ENCODE measurements at places on chromosomes 6 and 20.

DNA sequence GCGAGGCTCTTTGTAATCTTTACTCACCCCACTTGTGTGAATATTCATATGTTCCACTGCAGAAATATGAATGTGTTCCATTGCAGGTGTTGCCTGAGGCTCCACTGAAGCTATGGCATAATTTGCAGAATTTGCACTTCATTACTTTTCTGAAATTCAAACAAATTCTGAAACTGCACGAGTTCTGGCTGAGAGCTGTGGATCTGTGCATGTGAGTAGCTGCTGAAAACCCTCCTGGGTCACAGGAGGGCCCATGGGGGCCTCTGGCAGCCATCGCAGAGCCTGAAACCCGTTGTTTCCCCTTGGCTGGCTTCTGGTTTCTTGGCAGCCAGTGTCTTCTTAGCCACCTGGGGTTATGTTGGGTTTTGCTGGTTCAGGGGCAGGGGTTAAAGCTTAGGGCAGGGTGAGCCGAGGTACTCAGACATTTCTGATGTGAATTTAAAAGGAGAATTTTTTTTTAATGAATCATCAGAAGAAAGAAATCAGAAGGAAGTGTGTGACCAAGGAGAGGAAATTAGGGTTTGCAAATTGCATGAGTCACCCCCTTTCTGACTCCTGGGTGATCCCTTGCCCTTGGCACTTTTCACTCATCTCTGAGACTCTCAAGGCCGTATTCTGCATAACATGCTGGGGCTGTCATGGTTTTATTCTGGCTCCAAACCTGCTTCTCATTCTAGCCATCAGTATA, 40.6 kb downstream of the TOX2 start:
- no peak for DNase-seq

DNA sequence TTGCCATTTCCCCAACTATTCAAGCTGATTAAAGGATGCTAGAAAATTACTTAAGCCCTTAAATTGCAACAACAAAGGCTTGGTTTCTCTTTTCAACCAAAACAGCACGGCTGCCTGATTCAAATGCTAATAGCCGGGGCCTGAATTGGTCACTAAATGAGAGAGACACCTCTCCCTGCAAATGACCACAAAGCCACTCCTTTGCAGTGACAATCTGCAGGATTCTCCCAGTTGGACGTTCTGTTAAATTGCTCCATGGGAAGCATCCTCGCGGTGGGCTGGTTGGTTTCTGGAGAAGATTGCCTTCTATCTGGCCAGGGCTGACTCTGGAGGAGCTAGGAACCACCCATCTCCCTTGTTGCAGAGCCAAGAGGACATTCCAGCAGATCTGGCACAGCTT, 29.7 kb upstream of the TBXT start:
- DNase-seq = no peak

GRCh38 chr20:54091120-54091480, 20.7 kb upstream of the BCAS1 start:
- DNase-seq = no peak

GRCh38 chr6:56579155-56579851, 63.4 kb downstream of the DST start:
- DNase-seq = no peak

DNA sequence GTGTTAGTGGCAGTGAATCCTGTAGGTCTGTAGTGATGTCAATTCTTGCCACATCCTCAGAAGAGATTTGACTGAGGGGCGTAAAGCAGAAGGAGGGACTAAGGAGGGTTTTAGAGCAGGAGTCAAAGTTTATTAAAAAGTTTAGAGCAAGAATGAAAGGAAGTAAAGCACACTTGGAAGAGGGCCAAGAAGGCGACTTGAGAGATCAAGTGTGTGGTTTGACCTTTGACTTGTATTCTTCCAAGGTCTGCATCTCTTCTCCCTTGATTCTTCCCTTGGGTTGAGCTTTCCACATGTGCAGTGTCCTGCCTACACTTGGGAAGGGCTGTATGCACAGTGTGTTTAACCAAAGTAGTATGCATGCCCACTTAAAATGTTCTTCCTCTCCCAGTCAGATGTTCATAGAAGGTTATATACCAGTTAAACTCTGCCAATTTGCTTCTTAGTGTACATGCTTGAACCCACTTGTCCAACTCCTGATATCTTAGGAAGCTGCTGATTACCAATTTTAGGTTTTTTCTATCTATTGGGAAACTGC, 627.6 kb downstream of the MMUT start:
- DNase-seq = no peak

DNA sequence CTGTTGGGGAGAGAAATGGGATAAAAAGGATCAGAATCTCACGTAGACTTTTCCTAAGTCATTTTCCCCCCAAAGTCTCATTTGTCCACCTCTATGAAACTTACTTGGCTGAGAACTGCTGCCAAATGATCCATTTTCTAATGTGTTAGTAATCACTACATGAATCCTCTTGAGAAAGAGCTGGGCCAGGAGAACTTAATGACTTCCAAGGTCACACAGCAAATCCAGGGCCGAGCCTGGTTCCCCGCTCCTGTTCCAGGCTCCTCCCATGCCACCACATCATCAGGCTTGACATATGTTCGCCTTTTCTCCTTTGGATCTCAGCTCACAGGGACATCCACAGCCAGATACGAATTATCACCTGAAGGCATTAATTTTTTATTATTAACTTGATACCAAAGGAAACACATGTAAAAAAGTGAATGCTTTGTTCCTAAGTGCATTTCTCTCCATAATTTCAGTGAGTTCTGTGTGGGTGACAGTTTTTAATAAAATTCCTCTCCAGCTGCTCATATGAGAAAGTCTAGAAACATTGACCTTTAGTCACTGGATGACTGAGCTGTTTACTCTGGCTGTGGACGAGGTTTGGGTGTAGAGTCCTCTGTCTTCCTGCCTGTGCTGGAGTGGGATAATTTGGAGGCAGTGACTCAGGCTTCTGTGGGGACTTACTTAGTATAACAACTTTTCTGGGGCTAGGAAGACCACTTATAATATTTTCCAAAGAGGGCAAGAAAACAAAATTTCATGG, 276.3 kb downstream of the PAX1 start:
- no peak for DNase-seq

GRCh38 chr6:51949526-51949925, 137.9 kb downstream of the PKHD1 start:
- no peak for DNase-seq

DNA sequence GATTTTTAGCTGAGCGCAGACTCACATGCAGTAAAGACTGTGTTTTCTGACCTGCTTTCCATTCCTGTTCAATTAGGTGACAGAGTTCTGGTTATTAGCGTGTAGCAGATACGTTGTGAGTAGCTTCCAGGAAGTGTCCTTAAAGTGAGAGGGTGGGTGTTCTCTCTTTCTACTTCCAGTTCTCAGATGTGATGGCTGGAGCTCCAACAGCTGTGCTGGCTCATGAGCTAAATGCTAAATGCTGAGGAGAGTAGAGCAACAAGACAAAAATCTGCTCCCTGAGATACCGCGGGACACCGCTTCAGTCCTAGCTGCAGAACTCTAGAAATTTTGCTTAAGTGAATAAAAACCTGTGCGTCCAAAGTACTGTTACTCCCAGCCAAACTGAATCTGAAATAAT, 38.2 kb upstream of the FYN start:
- DNase-seq = no peak

- DNase-seq = no peak
These were observed 178.2 kb downstream of the SYNE1 start for GRCh38 chr6:152458648-152459644.

GRCh38 chr20:44527716-44528199, 5.9 kb upstream of the SERINC3 start:
- no peak for DNase-seq

DNA sequence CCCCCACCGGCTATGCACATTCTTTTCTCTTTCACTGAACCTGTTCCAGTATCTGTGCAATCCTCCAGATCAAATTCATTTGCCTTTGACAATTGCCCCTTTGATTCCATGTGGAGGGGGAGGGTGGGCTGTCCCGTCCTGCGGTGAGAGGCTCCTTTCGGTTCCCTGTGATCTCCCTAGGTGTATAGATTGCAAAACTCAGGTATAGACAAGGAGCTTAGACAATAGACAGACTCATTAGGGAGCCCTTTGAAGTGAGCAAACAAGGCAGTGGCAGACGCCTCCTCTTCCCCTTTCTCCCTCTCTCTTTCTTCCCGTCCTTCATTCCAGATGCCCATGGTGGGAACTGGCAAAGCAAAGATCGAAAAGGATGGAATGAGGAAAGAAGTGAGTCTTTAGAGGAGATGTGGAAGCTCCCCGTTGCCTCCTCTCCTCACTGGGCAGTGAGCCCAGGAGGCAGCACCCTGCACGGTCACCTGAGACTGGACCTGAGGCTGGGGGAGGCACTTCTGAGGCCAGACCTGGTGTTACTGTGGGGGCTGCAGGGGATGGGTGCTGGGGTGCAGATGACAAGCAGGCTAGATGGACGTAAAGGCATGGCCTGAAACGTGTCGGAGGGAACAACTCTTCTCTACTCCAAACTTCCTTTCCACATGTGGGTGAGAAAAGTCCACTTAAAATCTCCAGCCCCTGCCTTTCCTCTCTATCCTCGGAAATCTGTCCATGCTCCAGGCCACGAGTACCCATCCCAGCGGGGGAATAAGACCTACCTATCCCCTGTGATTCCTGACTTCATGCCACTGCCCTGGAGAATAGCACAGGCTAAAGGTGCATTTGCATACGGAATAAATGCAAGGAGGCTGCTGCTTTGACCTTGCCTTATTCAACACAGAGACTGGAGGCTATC, 256.6 kb upstream of the FOXQ1 start:
- DNase-seq = no peak

DNA sequence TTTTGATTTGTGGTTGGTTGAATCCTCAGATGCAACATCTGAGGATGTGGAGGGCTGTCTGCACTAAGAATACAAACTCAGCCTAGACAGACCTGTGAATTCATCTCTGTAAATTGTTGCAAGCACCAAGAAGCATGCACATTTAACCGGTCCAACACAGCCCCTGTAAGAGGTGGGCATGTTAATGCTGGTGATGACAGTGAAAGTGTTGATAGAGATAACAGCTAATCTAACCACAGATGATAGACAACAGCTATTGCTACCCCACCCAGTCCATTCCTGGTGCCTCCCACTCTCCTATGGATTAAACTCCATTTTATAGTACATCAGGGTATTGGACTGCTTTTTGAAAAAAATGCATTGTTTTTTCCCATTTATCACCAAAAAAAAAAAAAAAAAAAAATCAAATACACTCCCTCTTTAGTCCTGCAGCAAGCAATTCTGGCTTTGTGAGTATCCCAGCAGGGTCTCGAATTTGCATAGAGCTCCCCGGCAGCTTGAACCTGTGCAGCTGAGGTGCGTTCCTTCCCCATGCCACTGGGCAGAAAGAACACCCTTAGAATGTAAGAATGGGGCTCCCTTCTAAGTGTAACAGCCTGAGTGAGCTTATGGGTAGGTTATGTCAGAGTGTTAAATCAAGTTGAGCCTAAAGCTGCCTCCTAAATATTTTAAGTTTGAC, 270.9 kb upstream of the JARID2 start:
- DNase-seq = no peak

- no peak for DNase-seq
These were observed 82.7 kb downstream of the SSR1 start for GRCh38 chr6:7230327-7230691.

- DNase-seq = no peak
These were observed 26.6 kb downstream of the HLA-A start for GRCh38 chr6:29968905-29969304.

GRCh38 chr6:24777227-24777626, 2.5 kb downstream of the GMNN start:
- DNase-seq = no peak

DNA sequence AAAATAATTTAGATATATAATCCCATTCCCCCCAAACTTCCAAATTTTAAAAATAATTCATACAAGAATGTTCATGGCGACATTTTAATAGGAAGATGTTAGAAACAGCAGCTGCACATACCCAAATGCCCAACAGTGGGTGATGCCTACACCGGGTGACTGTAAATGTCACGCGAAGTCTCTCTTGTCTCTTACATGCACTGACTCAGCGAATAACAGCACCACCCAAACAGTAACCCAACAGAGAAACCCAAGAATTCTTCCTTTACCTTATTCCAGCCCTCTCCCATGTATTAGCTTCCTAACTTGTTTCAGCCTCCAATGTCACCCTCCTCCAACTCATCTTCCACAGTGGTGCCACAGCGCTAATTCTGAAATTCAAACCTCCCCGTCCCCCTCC, 74.5 kb upstream of the E2F3 start:
- no peak for DNase-seq

- no peak for DNase-seq
These were observed 528.9 kb downstream of the MAFB start for GRCh38 chr20:40160097-40160550.

DNA sequence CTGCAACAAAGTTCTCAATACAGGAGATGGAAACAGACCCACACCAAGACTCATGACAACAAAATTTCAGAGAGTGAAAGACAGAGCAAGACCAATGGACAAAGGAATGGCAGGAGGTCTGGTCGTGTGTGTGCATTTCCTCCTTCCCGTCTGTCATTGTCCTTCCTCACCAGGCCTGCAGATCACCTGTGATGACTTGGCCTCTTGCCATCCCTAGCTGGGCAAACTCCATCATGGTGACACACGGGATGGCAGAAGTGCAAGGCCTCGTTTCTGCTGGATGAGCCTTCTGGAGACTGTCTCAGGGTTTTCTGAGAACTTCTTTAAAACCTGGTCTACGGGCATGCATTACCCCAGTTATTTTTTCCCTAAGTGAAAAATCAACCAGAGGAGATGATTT, 49.2 kb downstream of the RPP21 start:
- no peak for DNase-seq

GRCh38 chr6:36958775-36959554, 4.4 kb downstream of the PI16 start:
- DNase-seq = no peak

GRCh38 chr6:121033091-121033490, 301.2 kb downstream of the TBC1D32 start:
- no peak for DNase-seq

DNA sequence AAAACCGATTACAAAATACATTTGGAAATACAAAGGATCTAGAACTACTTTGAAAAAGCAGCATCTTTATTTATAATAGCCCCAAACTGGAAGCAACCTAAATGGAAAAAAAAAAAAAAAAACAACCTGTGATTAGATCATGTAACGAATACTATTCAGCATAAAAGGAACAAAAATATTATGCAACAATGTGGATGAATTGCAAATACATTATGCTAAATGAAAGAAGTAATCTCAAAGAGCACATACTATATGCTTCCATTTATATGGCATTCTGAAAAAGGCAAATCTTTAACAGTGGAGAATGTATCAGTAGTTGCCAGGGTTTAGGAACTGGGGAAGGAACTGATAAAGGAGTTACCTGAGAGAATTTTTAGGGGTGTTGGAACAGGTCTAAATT, 28.9 kb downstream of the IRAK1BP1 start:
- DNase-seq = no peak

DNA sequence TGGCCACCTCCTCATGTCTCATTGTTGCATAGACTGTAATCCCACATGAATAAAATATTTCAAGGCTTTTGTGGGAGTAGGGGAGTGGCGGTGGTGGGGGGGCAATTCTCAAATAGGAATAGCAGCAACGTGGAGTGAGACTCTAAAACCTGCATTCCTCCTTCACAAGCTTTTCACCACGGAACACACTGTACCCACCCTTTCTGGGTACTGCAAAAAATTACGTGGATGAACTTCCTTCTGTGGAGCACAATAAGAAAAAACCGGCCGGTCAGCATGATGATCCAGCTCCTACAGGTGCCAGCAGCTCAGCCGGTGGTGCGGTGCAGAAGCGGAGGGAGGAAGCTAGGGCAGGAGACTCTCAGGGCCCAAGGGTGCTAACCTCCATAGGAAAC, 930 bp upstream of the RRAGD start:
- no peak for DNase-seq
